Thyroid gland (tissue), 4 donors: ENCODE measurements at places on chromosomes 16 and 17. TPM values are rescaled to one million over a fixed set of nuclear protein-coding genes. Genes with fewer than 3 reads are reported as not detected.

The KRTAP4-3 gene
- total RNA-seq: not detected

GRCh38 chr16:76121636-76122035, 155.6 kb upstream of the CNTNAP4 start:
- no peak for DNase-seq

The MINK1 gene
- 32.3 TPM for total RNA-seq

The PRDM7 gene
- not detected for total RNA-seq

DNA sequence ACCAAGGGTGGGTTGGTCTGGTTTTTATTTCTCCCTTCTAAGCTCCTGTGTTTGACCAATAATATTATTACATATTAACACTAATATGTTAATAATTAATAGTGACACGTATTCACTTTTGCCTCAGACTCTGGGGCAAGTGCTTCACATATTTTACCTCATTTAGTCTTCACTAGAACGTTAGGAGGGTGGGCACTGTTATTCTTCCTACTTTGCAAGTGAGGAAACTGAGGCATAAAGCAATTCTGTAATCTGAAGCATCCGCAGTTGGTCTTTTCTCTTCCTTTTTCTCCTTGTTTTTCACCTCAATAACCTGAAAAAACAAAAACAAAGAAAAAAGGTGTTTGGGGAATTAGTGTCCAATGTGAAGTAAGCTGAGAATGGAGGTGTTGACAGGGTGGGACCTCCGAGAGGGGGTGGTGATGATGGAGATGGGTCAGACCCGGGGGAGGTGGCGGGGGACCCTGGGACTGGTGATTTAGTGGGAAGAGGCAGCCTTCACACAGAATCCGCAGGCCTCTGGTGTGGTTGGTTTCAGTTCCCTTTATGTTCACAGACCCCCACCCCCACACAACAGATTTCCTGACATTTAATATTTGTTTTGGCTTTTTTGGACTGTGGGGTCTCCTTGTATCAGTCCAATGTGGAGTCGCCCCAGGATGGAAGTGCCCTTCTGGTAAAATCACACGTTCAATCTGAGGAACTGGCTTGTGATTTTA, 3.7 kb downstream of the CDH1 start:
- no peak for DNase-seq

DNA sequence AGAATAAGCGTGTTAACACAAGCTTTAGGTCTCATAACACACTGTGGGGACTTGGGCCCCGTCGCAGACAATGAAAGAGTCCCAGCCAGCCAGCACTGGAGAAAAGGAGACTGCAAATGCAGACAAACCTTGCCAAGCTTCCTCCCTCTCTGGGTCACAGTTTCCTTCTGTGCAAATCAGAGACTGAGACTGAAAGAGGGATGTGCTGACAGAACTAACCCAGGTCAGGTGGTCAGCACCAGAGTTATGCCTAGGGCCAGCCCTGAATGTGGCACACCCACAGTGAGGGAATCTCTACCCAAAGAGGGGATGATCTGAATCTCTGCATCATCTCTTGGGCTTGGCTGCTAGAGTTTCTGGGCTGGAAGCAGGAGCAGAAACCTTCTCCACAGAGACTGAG, 282.3 kb upstream of the CCL2 start:
- DNase-seq: no peak

The CNGB1 gene
- total RNA-seq: 0.13 TPM

The CCL5 gene
- 2.1 TPM for total RNA-seq

The ARL16 gene
- total RNA-seq: 31.7 TPM
